ENCODE measurements at places on chromosomes 1 and 21.
A peak's percentile ranks its signal among the peaks of the same experiment; 100 is the strongest.

DNA sequence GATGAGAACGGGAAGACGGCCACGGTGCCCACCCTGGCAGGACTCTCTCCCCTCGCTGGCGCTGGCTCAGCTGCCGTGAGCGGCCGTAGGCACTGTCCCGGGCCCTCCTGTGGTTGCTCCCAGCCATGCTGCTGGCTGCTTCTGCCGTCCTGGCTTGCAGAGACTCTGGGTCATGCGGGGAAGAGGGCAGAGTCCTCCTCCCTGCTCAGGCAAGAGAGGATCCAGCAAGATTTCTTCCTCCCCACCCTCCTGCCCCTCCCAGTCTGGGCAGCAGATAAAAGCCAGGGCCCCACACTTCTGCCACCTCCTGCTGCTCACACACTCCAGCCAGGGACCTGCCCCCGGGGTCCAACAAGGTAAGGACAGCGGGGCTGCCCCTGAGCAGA, 60.1 kb downstream of the AGPAT3 start:
- no peak for DNase-seq

DNA sequence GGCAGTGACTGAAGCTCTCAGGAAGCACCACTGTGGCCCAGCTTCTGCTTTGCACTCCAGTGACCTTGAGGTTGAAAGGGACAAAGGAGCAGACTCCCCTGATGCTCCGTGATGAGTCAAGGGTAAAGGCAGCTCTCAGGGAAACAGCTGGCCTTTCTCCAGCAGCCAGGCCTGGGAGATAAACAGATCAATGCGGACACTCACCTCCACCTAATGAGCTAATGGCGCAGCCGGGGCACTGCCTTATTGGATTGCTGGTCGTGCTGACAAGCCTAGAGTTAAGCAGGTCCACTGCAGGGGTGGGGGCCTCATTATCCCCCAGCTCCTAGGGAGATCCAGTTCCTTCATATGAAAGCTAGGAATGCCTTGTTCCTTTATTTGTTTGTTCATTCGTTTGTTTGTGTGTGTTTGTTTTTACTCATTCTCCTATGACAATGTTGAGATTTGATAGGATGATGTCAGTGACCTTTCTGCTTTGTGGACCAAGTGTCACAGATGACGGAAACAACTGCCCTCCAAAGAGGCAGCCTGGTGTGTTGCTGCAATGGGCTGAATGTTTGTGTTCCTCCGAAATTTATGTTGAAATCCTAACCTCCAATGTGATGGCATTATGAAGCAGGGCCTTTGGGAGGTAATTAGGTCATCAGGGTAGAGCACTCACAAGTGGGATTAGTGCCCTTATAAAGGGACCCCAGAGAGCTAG, 141.4 kb upstream of the BEND5 start:
- DNase-seq: no peak

- peak; percentile 71 for DNase-seq
Observed at GRCh38 chr1:159012495-159012894, 2.8 kb downstream of the IFI16 start.

DNA sequence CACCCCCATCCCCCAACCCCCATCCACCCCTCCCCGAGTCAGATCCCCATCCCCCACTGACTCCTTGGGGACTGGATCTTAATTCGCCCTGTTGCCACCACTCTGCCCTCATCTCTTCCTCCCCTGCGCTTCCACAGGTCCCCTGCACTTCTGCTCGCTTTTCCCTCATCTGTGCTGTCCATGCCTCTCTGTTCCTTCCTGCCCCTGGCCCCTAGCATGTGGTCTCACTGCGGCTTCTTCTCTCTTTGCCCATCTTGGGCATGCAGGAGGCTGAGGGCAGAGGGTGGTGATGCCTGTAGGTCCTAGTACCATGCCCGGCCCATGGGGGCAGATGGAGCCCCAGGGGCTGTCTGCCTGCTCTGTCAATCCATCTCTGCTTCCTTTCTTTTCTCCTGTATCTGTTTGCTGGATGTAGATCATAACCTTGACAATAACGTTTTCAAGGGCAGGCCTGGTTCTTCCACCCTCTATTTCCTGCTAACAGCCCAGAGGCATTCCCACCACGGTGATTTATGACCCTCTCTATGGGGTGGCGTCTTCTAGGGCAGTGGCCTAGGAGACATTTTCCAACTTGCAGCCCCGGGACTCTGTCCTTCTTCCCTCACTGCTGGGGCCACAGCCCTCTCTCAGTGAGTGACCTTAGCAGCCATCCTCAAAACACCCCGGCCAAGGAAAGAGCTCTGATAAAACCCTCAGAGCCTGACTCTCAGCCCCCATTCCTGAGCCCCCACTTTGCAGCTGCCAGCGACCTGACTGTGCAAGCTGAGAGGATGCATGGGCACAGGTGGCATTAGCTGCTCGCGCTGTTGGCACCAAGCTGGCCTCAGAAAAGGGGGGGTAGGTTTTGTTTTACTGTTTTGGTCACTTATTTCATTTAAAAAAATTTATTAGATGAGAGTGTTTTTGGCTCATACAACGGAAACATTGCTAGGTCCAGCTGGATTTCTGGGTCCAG, 33.9 kb downstream of the TMEM51 start:
- no peak for DNase-seq

DNA sequence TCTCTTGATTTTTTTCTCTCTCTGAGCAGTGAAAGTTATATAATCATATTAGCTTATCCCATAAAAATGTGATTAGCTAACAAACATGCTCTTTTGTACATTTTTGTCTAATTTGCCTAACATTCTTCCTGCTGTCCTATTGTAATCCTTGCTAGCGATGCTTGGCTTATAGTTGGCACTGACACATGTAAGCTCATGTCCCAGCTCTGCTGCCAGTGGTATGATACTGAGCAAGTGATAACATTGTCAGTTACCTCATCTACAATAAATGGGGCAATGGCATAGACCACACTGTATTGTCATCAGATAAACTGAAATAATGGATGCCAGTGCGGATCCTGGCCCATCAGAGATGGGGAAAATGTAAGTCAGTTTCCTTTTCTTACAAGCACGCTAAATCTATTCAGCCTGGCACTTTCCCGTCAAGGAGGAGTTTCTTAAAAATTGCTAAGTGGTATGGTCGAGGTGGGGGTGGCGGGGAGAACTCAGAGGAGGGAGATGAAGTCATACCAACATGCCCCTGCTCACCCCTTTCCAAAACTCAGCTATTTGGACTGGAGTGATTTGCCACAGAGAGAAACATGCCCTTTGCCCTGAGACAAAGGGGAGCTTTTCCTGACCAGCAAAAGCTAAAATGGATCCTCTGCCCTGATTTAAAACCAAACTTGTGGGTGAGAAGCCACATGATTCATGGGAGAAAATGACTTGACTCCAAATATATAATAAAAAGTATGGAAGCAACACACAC, 1.3 kb downstream of the FYB2 start:
- DNase-seq: no peak

DNA sequence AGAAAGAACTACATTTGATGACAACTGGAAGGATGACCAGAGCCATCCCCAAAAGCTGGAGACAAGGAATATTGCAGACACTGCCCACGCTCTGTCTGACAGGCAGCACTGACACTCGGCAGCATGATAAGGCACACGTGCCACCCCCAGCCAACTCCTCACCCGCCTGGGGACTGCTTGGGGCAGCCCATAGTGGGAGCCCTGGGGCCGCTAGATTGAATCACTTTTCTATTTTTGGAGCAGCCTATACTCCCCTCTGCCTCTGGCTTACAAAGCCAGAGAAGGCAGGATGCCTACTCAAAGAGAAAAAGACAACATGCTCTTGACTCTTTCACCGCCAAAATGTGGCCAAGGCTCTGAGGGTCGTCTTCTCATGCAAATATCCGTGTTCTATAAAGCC, 1.3 kb downstream of the SMG5 start:
- peak; percentile 78 for DNase-seq

DNA sequence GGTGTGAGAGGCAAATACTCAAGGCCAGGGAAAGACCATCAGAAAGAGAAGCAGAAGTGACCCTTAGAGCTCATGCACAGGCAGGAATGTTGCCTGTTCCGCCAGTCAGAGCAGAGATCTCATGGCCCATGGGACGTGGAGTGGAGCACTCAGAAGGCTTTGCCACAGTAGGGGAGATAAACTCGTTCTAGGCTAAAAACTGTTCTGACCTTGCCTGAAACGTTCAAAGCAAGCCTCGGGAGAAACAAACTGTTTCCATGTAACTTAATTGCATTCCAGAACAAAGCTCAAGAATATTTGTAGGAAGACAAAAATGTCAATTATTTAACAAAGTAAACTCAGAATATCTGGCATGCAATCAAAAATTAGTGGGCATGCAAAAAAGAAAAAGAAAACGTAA, 20.7 kb upstream of the SLC19A1 start:
- no peak for DNase-seq

DNA sequence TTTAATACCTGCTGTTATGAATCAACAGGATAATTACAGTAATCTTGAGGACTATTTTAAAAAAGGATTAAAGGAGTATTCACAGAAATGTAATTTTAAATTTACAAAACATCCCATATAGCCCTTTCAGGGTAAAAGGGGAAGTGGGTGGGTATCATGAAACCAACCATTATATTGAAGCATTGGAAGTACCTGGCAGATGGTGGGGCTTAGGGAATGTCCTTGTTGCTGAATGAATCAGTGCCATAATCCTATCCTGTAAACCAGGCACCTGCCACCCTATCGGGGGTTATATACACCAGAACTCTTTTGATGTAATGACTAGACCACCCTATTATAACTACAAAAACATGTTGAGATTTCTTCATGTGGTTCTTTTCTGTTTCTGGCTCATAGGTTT, 30.4 kb downstream of the CDC14A start:
- no peak for DNase-seq

DNA sequence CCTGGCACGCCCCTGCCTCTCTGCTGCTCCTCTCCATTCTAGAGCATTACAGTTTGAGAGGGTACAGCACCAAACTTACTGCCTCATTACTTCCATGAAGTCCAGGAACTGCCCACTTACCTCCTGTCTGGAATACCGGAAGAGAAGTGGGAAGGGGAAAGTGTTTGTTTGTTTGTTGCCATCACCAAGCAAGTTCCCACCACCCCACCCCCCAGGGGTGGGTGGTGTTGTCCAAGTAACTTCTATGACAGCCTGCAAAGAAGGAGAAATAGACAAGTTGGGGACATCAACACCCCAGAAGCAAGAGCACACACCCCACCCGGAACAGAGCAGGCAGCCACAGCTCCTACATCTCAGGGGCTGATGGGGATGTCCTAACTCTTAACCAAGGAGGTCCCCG, 18.0 kb downstream of the OPTC start:
- DNase-seq: no peak

- peak; percentile 38 for DNase-seq
Observed at GRCh38 chr1:223231581-223231980, 88.5 kb upstream of the TLR5 start.

DNA sequence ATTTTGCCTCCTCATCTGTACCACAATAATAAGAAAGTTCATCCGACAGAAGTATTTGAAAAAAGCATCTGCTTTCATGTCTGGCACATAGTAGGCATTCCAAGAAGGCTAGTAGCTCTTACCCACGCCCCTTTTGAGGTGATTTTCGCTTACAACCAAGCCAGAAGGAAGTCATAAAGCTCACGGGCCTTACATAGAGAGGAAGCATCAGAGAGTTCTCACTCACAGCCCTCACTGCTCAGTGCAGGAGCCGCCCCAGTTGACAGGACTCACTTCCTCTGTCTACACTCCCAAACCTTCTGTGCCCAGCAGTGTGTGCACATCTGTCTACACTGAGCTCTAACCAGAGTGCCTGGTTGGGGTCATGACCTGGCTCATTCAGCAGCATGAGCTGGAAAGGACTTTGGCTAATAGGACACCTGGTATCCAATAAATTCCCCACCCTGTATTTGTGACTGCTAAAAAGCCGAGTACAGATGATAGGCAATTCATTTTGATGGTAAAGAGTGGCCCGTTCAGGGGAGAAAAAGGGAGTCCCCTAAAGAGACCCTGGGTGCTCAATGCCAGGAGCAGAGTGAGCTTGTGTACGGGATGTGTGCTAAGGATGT, 36.8 kb upstream of the DUSP10 start:
- DNase-seq: no peak

- no peak for DNase-seq
Observed at GRCh38 chr1:7805460-7805859, 21.4 kb downstream of the PER3 start.

DNA sequence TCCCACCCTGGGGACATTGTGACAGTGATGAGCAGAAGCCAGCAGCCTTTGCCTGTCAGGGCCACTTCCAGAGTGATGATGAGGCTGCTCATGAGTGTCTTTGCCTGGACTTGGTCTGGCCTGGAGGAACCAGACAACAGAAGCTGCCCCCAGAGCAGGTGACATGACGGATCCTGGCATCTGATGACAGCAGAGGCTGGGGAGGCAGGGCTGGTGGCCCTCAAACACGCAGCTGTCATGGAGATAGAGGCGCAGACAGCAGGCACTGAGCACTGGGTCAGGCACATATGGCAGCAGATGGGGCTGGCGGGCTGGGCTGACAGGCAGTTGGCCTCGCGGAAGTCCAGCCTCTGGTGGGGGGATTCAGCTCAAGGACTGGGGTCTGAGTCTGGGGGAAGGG, 66.4 kb upstream of the STUM start:
- no peak for DNase-seq

DNA sequence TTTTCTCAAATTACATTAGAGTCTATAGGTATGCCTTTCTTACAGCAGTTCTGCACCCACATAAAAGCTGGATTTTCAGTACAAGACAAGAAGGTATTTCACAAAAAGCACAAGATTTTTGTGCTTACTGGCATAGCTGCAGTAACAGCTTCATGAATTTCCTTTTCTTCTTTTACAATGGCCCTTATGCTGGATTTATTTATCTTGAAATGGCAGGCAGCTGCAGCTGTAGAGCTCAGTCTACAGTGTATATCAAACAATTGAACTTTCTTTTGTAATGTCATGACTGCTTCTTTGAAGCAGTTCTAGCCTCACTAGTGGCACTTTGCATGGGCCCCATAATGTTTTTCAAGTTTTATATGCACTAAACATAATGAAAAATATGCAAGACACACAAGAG, 510.2 kb downstream of the KCNT2 start:
- DNase-seq: no peak

DNA sequence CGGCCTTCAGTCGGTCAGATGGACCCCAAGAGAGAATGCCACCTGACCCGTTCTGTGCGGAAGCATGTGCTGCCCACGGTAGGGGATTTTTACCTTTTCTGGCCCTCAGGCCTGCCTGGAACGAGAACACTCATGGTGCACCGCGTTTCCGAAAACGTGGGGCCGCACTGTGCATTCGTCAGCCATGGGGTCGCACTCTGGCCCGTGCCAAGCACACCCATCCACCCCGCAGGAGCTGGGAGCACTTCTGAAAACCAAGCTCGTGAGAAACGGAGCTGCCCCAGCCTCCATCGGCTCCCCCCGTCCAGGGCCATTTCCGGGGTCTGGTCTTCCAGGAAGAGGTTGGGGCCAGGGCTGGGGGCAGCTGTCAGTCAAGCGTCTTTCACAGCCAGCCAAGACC, 72.8 kb downstream of the PRDM16 start:
- DNase-seq: no peak
